ENCODE measurements at places on chromosomes 13 and 19.

GRCh38 chr13:60611523-60611922 lies 214.5 kb downstream of the TDRD3 start:
- DNase-seq = no peak

- DNase-seq = no peak
Measured at GRCh38 chr13:32984857-32985626, 31.2 kb upstream of the KL start.

GRCh38 chr13:48403913-48404312 lies 9.0 kb downstream of the LPAR6 start:
- DNase-seq = no peak

DNA sequence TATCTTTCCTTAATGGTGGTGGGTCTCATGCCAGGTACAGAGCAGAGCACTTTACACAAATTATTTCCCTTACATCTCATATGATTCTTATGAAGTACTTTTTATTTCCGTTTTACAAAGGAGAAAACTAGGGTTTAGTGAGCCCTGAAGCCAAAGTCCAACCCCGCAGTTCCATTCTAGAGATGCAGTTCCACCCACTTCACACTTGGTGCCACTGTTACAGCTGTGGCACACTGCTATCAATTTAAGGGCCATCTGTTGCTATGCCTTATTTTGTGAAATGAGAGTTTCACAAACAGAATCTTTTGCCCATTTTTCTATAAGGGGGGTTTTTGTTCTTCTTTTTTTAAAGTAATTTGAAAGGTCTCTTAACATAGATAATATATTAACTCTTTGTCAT lies 12.9 kb downstream of the MIPEP start:
- DNase-seq = no peak

DNA sequence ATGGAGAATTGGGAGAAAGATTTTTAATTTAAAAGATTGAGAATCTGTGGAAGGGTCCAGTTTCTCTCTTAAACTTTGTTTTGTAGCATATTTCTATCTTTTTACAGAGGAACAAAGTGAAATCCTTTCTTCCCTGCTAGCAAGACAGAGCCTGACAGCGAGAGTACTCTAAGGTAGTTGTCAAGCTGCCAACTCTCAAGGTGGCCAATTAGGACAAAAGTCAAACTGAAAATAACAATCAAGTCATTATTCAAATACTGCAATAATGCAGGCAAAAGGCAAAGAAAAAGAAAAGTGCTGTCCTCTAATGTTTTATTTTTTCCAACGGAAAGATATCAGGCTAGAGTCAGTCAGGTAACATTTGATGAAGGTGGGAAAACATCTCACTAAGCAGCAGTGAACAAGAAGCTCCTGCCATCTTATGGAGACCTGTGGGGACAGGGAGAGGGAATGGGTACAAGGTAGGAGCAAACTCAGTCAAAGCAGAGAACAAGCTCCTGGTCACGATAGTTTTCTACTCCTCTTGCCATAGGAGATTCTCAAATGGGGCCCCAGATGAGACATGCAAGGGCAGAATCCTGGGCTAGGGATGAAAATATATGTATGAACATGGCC lies 801.9 kb upstream of the SLITRK1 start:
- DNase-seq = no peak

DNA sequence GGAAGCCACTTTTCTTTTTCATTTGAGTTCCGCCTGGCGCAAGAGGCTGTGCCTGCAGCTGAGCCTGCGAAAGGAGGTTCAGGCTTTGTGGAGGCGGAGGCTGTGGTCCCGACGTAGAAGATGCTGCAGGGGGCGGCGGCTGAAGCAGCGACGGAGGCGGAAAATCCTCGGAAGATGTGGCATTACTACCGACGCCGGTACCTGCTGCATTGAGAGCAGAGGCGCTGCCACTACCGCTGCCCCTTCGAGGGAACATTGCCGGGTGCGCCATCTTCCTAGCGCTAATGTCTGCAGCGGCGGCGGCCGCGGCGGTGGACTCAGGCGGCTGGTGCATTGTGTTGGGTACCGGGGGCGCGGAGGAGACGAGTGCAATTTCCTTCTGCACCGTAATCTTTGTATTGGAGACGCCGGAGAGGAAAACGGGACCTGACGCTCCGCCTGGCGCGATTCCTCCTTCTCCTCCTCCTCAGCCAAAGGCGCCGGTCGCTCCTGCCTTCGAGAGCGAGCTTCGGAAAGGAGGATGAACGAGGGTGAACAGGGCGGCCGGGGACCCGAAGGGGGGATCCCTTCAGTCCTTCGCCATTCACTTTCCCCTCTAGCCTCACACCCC lies at the start of gene TSC22D1:
TSS of gene TSC22D1 (minus strand) at position 590 of the 610 bp plus-strand sequence. CDS start at position 334, 256 bp downstream.
- DNase-seq = peak; percentile 54

- DNase-seq = no peak
Measured at GRCh38 chr19:48428670-48429069, 17.1 kb upstream of the GRWD1 start.

DNA sequence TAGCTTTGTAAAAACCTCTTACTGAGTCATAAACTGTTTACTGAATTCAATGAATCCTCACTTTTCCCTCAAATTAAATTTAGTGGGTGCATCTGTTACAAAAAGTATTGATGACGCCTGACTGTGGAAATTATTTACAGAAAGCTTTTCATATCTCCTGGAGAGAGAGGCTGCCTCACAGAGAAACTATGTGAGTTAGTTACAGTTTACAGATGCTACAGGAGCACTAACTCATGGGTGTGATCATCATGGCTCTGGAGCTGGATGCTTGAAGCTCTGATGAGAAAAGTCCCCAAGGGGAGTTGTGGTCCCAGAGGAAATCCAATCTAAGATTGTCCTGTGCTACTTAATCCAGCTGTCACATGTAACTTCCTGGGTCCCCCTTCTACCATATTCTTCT lies 590.8 kb downstream of the LMO7 start:
- no peak for DNase-seq

DNA sequence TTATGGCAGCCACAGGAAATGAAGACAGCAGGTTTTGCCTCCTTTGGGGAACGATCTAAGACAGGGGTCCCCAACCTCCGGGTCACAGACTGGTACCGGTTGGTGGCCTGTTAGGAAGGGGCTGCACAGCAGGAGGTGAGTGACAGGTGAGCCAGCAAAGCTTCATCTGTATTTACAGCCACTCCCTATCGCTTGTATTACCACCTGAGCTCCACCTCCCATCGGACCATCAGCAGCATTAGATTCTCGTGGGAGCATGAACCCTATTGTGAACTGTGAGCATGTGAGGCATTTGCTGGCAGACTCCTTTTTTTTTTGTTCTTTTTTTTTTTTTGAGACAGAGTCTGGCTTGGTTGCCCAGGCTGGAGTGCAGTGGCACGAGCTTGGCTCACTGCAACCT lies 22.2 kb downstream of the F2RL3 start:
- no peak for DNase-seq

- DNase-seq = no peak
Measured at GRCh38 chr19:3720349-3720917, 12.2 kb downstream of the TJP3 start.

DNA sequence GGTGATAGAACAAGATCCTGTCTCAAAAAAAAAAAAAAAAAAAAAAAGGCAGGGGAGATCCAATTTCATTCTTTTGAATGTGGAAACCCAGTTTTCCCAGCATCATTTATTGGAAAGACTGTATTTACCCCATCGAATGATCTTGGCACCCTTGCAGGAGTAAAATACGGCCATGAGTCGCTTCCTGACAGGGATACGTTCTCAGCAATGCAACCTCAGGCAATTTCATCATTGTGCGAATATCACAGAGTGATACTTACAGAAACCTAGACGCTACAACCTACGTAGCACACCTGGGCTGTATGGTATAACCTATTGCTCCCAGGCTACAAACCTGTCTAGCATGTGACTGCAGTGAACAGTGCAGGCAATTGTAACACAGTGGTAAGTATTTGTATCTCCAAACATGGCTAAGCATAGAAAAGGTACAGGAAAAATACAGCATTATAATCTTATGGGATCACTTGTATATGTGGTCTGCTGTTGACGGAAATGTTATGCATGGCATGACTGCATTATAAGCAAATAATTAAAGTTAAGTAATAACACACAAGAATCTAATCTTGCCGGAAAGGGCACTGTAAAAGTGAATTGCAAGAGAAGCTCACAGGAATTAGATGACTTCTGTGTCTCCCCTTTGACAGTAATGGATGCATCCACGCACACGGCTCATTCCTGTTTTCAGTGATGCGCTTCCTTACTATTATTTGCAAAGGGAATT lies 24.1 kb downstream of the RFX2 start:
- DNase-seq = no peak

DNA sequence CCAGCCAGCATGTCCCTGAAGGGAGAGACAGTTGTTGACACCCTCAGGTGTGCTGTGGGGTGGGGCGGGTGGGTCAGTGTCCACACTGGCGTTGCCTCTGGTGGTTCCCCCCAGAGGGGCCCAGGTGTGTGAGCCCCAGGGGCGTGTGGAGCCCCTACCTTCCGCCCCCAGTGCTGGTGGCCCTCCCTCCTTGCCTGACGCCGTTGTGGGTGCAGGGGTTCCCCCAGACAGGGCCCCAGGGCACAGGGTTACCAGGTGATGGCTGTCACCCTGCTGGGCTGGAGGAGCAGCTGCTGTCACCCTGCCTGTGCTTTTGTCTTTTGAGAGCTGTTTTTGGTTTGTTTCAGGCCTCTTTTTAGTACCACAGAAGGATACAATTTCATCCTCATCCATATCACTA lies 27.2 kb downstream of the ATP4B start:
- no peak for DNase-seq

GRCh38 chr19:43806848-43807247 lies 4.6 kb upstream of the LYPD5 start:
- DNase-seq = no peak

DNA sequence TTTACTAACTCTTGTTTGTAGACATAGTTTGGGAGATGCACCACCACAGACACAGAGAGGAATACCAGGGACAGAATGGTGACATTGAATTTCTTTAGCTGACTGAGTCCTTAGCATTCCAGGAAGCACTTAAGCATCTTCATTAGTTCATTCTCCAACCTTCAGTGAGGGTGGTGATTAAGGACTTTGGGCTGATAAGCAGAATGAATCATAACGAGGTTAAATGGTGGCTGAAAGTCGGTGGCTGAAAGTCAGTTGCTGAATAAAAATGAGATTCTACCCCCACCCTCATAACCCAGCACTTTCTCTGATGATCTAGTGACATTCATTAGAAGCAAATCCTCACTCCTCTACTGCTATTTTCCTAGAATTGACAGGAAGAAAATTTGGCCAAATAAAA lies 10.6 kb downstream of the PCDH8 start:
- no peak for DNase-seq

- no peak for DNase-seq
Measured at GRCh38 chr19:40811478-40812341, 12.7 kb downstream of the EGLN2 start.

DNA sequence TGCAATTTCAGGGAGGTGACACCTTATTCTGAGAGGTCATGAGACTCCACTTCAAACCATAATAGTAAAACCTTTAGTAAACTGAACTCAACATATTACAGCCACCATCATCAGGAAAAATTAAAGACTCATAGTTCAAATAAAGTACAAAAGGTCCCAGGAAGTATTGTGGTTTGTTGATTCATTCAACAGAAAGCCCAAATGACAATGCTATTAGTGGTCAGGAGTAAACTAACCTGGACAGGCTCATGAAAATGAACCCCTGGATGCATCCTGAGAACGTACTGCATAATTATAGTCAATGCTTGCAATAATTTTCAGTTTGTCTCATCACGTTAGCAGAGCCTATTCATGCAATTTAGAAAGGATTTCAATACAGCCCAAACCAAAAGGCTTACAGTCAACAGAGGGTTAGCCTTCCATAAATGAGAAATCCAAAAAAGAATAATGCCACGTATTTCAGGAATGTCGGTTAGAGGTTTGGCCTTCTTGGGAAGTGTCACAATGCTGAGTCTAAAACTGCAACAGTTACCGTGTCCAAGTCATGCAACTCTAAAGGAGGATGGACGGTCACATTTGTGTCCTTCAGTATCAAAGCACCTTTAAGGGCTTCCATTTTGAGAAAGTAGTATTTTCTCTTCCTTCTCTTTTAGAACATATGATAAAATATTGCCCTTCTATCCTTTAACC lies 280.8 kb downstream of the ABCC4 start:
- DNase-seq = no peak

DNA sequence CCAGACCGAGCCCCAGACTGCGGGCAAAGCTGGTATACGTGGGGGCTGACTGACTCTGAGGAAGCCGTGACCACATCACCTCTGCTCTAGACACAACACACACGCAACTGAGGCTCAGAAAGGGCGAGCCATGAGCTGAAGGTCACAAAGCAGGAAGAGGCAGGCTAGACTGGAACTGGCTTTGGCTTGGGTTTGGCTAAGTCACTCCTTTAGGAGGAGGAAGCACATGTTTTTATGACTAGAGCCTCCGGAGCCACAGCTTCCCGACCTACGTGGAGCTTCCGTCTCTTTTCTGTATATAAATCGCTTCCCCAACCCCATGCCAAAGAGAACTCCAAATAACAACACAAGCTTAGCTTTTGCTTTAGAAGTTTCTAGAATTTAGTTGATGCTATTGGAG lies 48.0 kb downstream of the RFX2 start:
- no peak for DNase-seq

GRCh38 chr13:113624235-113624587 lies 33.8 kb downstream of the ATP4B start:
- no peak for DNase-seq

DNA sequence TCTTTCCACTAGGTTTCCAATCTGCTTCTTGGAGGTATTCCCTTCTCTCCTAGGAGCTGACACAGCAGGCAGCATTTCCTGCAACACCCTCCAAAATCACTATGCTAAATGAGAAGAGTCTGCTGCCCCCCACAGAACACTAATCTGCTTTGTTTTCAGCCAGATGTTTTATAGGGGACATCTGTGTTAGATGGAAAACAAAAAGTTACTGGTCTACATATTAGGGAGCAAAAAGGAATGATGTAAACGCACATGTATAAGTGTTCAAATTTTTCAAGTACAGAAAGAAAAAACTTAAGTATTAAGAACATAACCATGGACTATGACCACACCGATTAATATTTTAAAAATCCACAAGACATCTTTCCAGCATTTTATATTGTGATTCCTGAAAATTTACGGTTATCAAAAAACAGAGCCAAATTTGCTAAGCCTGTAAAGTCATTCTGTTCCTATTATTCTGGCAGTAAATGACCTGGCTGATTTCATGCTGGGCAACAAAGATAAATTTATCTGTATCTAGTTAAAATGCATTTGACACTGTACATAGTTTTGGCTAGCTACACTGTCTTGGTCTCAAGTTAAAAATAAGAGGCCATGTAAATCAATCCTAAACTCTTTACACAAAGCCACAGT lies 63.3 kb downstream of the DCLK1 start:
- no peak for DNase-seq

GRCh38 chr19:1004803-1005664 lies 4.8 kb downstream of the GRIN3B start:
- no peak for DNase-seq

DNA sequence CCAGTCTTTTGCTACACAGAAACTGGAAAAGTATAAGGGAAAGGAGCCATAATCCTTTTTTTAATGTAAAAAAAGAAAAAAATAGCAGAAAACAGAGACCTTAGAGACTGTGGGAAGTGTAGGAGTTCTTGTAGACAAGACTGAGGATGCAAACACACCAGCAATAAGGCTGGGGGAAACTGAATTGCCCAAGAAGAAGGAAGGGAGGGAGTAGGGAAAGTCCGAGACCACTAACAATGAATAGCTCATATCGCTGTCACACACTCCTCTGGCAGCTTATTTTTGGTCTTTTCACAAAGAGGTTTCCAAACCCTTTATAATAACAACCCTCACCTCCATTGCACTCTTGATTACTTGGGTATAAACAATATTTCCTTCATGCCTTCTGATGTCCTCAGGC lies 952.0 kb downstream of the SLITRK5 start:
- DNase-seq = no peak
